ENCODE measurements at places on chromosomes 3 and 15.
A peak's percentile ranks its signal among the peaks of the same experiment; 100 is the strongest.

DNA sequence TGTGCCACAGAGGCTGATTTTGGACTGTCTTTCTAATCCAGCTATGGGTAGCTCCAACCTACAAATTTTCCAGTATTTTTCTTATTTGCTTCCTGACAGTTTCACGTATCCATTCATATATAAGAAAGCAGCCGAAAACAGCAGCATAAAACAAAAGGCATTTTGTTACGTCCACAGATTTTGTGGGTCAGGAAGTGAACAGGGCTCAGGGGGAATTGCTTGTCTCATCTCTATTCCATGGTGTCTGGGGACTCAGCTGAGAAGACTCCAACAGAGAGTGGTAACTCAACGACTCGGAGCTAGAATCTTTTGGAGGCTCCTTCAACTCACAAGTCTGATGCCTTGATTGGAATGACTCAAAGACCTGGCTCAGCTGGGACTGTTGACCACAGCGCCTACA is 11.7 kb upstream of the SAMMSON start:
- no peak for DNase-seq

GRCh38 chr3:181455276-181455675 is 256.4 kb upstream of the SOX2 start:
- no peak for DNase-seq

DNA sequence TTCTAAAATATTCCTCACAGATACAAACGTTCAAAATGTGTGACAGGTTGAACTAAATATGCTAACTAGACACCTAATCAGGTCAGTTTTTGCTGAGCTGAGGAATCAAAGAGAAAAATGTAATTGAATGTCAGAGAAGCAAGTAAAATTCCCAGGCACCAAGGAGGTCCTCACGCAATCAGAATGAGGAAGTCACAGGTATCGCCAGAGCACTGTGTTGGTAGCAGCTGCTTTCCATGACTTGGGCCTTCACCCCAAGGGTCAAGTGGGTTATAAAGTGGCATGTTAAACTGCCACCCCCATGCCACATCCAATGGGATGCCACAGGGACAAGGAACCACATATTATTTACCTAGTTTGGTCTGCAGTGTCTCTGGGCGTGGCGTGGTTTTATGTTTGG is 125.0 kb downstream of the TFG start:
- DNase-seq = no peak

- DNase-seq = no peak
Observed at GRCh38 chr3:21505711-21506460, 245.1 kb downstream of the ZNF385D start.

GRCh38 chr3:19652336-19652735 is 281.7 kb downstream of the EFHB start:
- no peak for DNase-seq

DNA sequence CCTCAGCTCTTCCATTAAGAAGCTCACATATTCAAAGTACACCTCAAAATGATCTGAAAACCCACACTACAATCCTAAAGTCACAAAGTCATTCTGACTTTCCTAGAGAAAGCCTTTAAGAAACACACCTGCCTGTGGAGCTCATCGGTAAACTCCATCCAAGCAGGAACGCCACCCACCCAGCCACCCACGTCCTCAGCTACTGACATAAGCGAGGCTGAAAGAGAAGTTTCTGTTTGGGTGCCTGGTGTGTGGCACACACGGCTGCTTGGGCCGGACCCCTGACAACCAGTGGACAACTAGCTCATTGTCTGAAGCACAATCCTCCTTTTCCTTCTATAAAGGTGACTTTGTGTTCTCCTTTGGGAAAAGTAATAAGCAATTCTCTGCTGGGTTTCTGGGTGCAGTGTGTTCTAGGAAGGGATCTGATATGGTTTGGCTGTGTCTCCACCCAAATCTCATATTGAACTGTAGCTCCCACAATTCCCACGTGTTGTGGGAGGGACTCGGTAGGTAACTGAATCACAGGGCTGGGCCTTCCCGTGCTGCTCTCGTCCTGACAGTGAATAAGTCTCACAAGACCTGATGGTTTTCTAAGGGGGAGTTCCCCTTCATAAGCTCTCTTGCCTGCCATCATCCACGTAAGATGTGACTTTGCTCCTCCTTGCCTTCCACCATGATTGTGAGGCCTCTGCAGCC is 26.1 kb downstream of the FAM174B start:
- DNase-seq = no peak

DNA sequence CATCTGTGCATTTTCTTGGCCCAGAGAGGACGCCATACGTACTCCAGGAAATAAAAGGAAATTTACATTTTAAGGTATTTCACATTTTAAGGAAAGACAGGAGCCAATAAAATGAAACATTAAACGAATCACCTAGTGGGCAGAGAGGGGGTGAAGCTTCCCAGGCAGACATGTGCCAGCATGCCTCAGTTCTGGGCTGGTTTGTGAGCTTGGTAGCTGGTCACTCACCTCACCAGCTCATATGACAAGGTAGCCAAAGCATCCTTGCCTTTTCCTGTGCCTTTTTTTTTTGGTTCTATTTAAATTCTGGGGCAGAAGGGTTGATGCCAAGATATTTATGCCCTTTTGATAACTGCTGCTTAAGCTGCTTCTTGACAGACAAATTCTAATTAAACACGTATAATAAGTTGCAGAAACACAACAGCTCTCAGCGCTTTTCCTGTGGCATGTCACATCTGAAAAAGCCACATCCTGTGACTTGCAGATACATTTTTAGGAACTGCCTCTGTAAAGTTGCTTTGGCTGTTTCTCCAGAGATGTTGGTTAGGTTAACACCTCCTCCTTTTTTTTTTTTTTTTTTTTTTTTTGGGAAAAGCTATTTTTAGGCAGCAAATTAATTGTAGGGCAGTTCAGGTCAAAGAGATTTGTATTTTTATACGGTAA is 218.6 kb downstream of the PDCD6IP start:
- DNase-seq = no peak

GRCh38 chr3:151328298-151328995 is 902 bp downstream of the P2RY13 start:
- peak; percentile 48 for DNase-seq

- DNase-seq = no peak
Observed at GRCh38 chr15:63331456-63331855, 50.2 kb downstream of the CA12 start.

DNA sequence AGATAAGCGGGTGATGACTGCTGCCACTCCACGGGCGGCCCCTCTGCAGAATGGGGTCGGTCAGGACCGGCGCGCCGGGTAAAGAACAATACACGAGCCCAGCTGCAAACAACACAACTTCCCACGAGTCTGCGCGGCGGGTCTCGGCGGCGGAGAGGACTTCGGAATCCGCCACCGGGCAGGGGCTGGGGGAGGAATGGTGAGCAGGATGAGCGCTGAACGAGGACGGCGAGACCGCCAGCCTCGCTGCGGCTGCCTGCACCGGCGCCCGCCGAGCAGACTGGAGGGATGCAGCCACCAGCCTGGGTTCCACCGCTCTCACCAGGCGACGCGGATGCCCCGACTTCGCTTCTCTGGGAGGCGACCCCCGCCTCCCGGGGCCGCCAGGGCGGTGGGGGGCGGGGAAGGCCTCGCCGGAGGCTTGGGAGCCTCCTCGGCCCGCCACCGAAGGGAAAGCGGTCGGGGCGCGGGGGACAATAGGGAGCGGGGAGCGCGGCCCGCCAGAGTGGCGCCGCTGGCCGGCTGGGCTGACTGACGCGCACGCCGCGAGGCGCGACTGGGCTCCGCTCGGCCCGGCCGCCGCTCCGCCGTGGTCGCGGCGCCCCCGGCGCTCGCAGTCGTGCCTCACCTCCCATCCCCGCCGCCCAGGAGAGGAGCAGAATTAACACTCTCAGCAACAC is 515 bp downstream of the ADAM10 start:
- DNase-seq = peak; percentile 42

- peak; percentile 54 for DNase-seq
Observed at GRCh38 chr3:46987743-46988401, 8.4 kb downstream of the NBEAL2 start.

DNA sequence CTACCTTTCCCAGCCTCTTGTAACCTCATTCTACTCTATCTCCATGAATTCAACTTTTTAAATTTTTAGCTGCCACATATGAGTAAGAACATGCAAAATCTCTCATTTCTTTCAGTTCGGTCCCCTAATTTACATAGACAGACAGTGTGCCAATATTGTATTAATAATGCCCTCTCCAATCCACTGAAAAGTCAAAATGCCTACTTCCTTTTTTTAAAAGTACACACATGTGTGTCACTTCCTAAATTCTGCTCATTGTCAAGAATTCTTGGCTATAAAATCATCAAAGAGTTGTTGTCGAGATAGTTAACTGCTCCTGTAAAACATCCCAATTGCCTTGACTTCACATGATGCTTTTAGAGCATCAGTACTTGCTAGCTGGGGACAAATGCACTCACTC is 84.2 kb upstream of the IL12A start:
- DNase-seq = peak; percentile 40

DNA sequence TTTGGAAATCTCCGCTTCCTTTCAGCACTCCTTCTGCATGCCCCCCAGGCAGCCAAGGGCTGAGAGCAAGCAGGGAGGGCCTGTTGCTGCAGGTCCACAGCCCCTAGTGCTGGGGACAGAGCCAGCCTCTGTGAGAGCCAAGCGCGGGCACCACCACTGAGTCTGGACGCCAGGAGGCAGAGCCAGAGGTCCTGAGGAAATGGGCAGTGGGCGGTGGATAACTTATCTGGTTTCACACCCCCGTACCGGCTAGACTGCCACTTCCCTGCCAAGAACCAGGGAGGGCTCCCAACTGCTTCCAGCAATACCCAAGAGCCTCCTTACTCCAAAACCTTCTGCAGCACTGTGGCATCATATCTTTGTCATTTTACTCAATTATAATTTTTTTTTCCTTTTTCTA is 141.6 kb upstream of the IGF1R start:
- no peak for DNase-seq

DNA sequence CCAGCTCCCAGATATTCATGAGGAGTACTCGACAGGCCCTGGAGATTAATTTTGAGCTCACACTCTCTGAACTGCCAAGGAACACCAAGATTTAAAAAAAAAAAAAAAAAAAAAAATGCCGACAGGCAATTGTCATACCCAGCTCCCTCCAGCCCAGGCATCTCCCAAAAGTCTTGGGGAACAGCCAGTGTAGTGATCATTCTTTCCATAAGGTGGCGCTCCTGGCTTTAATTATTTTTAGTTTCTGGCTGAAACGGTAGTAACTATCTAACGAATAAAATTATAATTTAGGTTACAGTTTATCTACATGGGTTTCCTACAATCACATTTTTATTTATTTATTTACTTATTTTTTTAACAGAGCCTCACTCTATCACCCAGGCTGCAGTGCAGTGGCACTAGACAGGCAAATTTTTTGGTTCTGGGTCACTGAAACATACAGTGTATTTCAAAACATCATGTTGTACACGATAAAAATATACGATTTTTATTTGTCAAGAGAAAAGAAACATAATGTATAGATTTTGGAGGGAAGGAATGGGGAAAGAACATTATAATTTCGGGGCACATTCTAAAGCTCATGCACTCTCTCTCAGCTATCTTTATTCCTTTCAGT is 157.3 kb downstream of the ADAMTS9 start:
- no peak for DNase-seq

DNA sequence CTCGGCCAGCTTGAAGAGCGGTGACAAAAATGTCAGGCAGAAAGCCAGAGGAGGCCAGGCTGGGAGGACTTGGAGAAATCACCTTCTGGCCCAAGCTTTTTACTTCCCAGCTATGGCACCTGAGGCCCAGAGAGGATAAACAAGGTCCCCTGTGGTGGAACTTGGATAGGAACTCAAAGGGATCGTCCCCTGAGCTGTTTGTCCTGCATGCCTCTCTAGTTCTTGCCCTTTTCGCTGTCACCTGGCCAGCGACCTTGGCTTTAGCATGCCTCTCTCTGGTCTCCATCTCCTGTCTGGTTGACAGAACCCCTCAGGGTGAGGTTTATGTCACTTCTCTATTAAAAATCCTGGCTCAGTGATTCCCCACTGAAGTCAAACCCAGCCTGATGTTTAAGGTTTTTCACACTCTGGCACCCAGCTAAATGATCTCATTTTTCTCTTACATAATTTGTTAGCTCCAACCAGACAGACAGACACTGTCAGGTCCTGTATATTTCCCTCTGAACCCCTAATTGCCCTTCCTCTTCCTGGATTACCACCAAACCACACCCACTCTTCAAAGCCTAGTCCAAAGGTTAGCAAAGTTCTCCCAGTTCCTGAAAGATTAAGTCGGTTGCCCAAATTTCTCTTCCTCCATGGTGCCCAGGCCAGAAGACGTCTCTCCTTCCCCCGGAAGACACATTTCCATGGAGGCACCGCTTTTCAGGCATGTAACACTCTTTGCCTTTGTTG is 169.1 kb downstream of the FAM43A start:
- no peak for DNase-seq

DNA sequence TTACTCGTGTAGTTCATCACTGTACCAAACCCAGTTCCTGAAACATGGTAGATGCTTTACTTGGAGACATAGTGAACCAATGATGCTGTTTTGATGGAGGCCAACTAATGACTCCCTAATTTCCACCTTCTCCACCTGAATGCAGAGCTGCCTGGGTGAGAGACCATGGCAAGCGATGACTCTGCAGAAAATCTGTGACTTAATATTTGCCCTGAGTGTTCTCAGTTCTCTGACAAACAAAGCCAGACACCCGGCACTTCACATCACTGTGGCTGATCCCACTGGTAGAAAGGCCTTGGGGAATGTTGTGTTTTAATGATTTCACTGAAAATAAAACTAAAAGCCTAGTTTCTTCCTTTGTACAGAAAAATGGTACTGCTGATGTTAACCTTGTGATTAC is 39.5 kb upstream of the UBE3A start:
- DNase-seq = no peak

DNA sequence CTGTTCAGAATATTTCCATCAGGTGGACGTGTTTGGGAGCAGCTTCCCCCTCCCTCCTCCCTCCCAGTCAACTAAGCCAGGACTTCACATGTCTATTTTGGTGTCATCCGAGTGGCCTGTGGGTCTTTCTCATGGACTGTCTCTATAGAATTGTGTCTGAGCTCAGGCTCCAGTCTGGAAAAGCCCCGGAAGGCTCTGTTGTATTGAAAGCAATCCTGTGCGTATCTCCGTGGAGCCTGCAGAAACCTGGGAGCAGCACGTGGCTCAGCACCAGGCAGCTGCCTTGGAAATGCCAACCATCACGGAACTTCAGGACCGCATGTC is 25.2 kb downstream of the COLQ start:
- no peak for DNase-seq

- no peak for DNase-seq
Observed at GRCh38 chr3:15964605-15965442, 167.0 kb upstream of the ANKRD28 start.

GRCh38 chr15:80174017-80174746 is 21.4 kb downstream of the FAH start:
- DNase-seq = no peak

GRCh38 chr15:51155891-51156290 is 61.2 kb upstream of the TNFAIP8L3 start:
- DNase-seq = no peak

- no peak for DNase-seq
Observed at GRCh38 chr3:35653347-35653746, 14.0 kb downstream of the ARPP21 start.

GRCh38 chr3:129974564-129974832 is at the start of gene TRH:
Gene TRH, plus strand, starts transcription at chr3:129974720. Its CDS starts 1,097 bp downstream, at chr3:129975817.
- no peak for DNase-seq

- no peak for DNase-seq
Observed at GRCh38 chr3:37671926-37672325, 189.8 kb upstream of the CTDSPL start.

- DNase-seq = no peak
Observed at GRCh38 chr15:79989682-79990081, 18.7 kb upstream of the BCL2A1 start.

Measured in bone marrow (tissue), 2 donors.